ENCODE measurements at places on chromosomes 6 and 20.
A peak's percentile ranks its signal among the peaks of the same experiment; 100 is the strongest.

GRCh38 chr6:127458817-127459216 is 372 bp downstream of the KIAA0408 start:
- DNase-seq = no peak

GRCh38 chr6:116158641-116159040 is 32.7 kb upstream of the COL10A1 start:
- no peak for DNase-seq

DNA sequence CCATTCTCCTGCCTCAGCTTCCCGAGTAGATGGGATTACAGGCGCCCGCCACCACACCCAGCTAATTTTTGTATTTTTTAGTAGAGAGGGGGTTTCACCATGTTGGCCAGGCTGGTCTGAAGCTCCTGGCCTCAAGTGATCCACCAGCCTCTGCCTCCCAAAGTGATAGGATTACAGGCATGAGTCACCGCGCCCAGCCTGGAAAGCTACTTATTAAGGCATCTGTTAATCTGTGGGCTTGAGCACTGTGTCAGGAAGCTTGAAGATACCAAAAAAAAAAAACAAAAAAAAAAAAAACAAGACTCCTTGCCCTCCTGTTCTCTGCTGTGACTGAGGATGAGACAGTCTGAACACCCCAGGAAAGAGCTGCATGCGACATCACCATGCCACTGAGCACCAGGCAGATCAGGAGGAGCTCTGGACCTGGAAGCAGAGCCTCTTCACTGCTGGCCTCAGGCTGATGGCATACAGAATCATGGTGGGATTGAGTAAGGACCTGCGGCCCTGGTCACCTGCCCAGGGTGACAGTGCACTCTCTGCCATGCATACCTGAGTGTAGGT is 166.5 kb upstream of the SNX9 start:
- DNase-seq = no peak

DNA sequence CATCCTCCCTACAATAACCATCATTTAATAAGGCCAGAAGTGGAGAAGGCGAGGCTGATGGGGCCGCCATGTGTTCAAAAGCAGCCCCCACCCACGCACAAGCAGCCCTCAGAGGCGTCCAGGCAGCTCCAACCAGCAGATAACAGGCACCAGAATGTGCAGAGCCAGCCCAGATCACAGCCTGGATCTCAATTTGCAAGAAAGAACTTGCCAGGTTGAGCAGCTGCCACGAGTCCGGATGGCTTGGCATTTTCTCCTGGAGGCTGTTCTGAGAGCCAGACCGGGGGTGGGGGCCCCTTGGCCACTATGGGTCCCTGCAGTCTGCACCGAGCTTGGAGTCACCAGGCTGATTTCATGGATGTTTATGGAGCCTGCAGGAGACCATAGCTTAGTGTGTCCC is 338.1 kb downstream of the PREX1 start:
- DNase-seq = no peak

- DNase-seq = no peak
Observed at GRCh38 chr6:50742161-50742560, 28.8 kb downstream of the TFAP2D start.

DNA sequence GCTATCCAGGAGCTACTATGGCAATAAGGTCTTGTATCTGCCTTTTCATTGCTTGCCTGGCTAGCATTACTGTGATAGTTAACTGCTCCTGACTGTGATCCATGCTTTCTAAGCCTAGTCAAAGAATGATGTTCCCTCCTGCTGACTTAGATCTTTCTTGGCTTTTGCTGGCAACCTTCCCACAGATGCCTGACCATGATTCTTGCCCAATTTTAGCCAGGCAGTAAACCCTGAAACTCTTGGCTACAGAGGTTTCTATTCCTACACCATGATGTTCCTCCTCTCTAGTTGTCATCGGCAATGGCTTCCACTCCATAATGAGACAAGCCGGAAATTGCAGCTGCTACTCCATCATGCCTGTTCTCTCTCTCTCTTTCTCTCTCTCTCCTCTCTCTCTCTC is 238.1 kb downstream of the HAO1 start:
- DNase-seq = no peak

DNA sequence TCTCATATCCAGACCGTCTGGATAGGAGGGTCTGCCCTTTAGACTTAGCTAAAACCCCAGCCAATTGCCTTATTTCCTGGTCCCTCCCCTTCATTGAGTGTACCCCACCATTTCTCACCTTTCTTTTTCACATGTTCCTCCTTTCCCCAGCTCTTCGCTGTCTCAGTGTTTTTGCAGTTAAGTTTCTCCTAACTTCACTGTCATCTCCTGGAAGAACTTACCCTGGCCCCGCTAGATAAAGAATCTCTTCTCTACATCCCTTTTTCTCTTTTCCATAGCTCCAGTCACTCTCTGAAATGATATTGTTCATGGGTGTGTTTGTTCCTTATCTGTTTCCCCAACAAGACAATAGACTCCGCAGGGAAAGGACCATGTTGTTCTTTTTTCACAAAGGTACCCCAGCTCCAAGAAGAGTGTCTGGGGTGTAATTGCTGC is 208.8 kb downstream of the TSHZ2 start:
- no peak for DNase-seq

DNA sequence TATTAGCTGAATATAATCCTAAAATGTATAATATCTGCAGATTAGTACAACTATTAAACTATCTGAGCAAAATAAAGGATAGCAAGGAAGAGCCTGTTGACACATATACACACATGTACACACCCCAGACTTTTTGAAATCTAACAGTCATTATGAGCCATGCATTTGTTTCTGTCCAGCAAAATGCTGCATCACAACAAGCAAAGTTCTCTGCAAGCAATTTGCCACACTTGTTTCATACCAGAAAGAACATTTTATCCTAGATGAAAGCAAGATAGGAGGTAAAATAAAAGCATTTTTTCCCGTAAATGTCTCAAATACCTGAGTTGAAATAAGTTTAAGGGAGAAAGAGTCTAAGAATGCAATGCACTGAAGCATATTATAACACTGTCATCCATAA is 145.2 kb downstream of the COL21A1 start:
- no peak for DNase-seq

DNA sequence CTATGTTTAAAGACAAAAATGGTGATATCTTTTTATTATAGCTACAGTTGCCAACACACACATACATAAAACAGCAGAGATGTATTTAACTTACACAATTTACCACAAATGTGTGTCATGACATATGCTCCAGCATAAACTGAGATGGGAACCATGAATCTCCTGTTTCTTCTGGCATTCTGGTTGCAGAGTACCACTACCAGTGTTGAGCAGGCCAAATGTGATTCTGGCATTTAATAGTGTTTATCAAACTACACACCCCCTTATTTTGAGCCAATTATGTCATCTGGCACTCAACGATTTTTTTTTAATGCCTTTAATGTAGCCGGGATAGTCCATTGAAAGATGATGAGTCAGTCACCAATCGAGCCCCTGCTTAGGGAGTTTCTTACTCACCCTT is 59.0 kb upstream of the TPD52L1 start:
- no peak for DNase-seq

- no peak for DNase-seq
Observed at GRCh38 chr6:147106759-147107401, 97.3 kb upstream of the STXBP5 start.

DNA sequence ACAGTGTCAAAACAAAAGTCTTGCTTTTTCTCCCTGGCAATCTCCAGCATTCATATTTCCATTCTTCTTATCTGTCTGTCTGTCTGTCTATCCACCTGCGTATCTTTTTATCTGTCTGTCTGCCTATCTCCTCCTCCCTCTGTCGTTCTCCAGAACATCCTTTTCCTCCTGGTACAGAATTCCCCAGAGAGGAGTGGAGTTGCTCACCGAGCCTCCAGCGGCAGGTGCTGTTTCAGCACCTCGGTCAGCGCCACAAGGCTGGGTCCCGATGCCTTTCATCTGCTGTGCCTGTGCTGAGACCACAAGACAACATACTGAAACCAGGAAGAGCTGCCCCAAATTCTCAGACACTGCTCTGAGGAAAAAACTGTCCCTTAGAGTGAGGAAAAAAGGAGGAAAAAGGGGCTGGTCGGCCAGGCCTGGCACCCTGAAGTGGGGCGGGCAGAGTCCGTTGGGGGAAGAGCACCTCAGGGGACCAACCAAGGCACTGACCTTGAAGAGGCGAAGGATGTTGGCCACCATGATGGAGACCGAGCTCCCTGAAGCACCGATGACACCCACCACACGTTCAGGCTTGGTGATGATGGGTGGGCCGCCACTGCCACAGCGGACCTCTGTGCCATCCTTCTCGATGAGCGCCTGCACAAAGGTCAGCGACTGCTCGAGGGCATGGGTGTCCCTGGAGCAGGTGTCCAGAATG is 13.3 kb downstream of the GRM4 start:
- DNase-seq = peak; percentile 41

- no peak for DNase-seq
Observed at GRCh38 chr20:52056203-52057062, 135.1 kb downstream of the ZFP64 start.

- DNase-seq = peak; percentile 48
Observed at GRCh38 chr20:35306931-35307517, 14.8 kb upstream of the FAM83C start.

DNA sequence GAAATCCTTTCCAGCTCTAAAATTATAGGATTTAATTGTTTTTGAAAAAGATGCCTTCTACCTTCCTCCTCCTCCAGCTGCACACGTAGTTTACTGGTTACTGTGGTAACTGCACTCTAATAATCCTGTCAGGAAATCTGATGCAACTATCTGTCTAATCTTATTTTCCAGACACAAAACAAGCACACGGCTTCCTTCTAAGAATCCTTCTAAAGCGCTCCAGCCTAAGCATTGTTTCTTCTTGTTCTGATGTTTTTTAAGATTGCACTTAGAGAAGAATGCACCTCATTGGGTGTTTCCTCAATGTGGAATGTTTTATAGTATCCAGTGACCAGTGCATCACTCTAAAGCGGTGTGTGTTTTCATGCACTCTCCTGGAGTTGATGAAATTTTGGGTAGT is 63.6 kb downstream of the CARMIL1 start:
- DNase-seq = no peak

- DNase-seq = no peak
Observed at GRCh38 chr6:99014061-99014460, 66.3 kb upstream of the FBXL4 start.

GRCh38 chr6:12614456-12614855 is 102.1 kb upstream of the PHACTR1 start:
- DNase-seq = no peak

GRCh38 chr6:89048288-89048923 is 32.1 kb upstream of the PNRC1 start:
- no peak for DNase-seq

- DNase-seq = no peak
Observed at GRCh38 chr20:51625105-51625504, 82.6 kb upstream of the NFATC2 start.

GRCh38 chr6:43714311-43715055 is 26.9 kb upstream of the MRPS18A start:
- no peak for DNase-seq

- no peak for DNase-seq
Observed at GRCh38 chr20:45951925-45952834, 17.7 kb downstream of the PCIF1 start.

- DNase-seq = no peak
Observed at GRCh38 chr6:165580136-165580535, 82.9 kb downstream of the PDE10A start.

DNA sequence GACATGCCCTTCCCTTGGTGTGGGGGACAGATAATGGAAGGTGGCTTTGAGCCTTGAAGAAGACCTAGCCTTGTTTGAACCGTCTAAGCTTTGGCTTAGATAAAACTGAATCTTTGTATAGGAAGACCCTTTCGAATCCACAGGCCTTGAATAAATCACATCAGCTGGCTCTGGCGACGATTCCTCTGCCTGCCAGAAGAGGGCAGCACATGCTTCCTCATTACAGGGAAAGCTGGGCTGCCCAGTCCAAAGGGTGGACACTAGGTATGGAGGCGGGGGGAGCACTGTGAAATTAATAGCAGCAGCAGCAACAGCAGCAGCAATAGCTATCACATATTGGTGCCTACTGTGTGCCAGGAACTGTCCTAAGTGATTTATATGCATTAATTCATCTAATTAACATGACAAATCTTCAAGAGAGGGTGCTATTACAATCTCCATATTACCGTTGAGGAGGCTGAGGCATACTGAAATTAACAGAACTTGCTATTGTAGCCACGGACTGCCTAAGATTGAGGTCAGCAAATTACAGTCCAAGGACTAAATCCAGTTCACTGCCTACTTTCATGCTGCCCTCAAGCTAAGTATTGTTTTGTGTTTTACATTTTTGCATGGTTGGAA is 85.1 kb downstream of the CLIC5 start:
- peak; percentile 65 for DNase-seq

GRCh38 chr20:51354769-51355319 is 187.7 kb downstream of the NFATC2 start:
- DNase-seq = no peak

- DNase-seq = no peak
Observed at GRCh38 chr6:144653885-144654505, 368.9 kb downstream of the UTRN start.

GRCh38 chr6:113858480-113859348 is 1.6 kb downstream of the MARCKS start:
- peak; percentile 82 for DNase-seq

DNA sequence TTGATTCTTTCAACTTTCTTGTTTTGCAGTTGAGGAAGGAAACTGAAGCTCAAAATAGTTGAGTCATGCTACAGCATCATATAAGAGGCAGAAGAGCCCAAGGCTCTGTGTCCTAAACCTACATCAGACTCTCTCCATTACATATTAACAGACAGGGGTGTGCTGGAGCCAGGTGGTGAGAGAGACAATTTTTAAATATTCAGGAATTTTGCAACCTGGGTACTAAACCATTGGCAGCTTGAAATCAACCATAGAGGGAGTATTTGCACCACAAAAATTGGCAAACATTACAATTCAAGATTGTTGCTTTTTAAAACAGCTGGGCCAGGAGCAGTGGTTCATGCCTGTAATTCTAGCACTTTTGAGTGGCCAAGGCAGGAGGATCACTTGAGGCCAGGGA is 65.8 kb upstream of the SOX4 start:
- DNase-seq = no peak

- DNase-seq = no peak
Observed at GRCh38 chr20:62762801-62763368, 33.4 kb upstream of the MRGBP start.

DNA sequence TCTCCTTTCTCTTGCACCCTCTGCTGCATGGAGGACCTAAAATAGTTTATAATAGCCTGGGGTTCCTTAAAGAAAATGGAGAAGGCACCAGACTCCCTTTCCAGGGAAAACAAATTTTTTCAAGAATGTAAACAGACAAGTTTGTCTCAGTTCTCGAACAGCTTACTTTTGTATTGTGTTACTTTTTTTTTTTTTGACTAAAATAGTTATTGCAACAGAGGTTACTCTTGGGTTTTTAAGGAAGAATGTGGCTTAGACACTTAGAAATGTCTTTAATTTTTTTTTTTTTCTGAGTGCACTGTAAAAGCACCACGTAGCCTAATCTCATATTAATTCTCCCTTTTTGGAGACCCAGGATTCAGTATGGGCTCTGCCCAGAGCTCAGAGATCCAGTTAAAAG is 148.7 kb upstream of the CARMIL1 start:
- DNase-seq = no peak

DNA sequence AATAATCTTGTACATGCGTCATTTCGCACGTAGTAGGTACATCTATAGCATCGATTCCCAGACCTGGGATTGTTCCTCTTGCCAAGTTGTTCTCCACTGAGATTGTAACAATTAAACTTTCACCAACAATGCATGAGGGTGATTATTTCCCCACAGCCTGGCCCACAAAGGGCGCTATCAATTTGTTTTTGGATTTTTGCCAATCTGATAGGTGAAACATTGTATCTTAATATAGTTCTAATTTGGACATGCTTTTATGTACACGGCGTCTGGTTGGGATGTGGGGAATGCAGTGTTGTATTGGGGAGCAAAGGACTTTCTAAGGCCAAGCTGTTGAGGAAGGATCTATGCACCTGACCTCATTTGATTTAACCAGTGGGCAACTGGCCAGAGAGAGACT is 59.5 kb downstream of the VEGFA start:
- DNase-seq = no peak

Measured in stimulated activated CD4-positive, alpha-beta T cell treated with anti-CD3 and anti-CD28 coated beads, Interleukin-15, amount 100 ng/mL, for 24 hours (primary cell).